ENCODE measurements at places on chromosomes 2 and 18.
A peak's percentile ranks its signal among the peaks of the same experiment; 100 is the strongest.

GRCh38 chr2:38502107-38502506 is 100.6 kb downstream of the HNRNPLL start:
- ATAC-seq: no peak

DNA sequence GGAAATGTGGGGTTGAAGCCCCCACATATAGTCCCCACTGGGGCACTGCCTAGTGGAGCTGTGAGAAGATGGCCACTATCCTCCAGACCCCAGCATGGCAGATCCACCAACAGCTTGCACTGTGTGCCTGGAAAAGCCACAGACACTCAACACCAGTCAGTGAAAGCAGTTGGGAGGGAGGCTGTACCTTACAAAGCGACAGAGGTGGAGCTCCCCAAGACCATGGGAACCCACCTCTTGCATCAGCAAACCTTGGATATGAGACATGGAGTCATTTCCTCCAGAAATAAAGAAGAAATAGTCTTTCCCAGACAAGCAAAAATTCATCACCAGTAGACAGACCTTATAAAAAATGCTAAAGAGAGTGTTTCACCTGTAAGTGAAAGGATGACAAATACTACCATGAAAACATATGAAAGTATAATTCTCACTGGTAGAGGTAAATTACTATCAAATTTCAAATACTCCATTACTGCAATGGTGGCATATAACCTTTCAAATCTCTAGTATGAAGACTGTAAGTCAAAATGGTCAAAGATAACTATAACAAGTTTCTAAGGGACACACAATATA is 152.6 kb upstream of the EPHA4 start:
- peak; percentile 58 for ATAC-seq

GRCh38 chr2:2834105-2834504 is 503.0 kb upstream of the MYT1L start:
- no peak for ATAC-seq

- no peak for ATAC-seq
Observed at GRCh38 chr2:141660232-141660631, 470.6 kb downstream of the LRP1B start.

DNA sequence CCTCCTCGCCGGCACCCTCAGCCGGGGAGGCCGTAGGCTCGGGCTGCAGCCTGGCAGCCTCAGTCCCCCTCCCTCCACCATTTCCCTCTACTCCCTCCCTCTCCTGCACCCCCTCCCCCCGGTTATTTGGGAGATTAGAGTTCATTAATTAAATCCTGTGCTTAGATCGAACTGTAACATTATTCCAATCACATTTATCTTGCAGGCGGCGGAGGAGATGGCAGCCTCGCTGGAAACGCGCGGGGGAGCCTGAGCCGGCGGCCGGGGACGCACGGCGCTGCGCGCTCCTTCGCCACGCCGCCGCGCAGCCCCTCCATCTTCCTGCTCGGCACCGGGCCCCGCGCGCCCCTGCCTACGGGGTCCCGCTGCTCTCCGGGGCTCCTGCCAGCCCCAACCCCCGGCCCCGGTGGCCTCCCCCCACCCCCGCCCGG is at the start of gene ST8SIA3:
TSS of gene ST8SIA3 (plus strand) at position 287 of the 431 bp plus-strand sequence. CDS start 290 bp downstream, outside the sequence.
- no peak for ATAC-seq

GRCh38 chr18:34483198-34483597 is 226.9 kb upstream of the DTNA start:
- no peak for ATAC-seq

DNA sequence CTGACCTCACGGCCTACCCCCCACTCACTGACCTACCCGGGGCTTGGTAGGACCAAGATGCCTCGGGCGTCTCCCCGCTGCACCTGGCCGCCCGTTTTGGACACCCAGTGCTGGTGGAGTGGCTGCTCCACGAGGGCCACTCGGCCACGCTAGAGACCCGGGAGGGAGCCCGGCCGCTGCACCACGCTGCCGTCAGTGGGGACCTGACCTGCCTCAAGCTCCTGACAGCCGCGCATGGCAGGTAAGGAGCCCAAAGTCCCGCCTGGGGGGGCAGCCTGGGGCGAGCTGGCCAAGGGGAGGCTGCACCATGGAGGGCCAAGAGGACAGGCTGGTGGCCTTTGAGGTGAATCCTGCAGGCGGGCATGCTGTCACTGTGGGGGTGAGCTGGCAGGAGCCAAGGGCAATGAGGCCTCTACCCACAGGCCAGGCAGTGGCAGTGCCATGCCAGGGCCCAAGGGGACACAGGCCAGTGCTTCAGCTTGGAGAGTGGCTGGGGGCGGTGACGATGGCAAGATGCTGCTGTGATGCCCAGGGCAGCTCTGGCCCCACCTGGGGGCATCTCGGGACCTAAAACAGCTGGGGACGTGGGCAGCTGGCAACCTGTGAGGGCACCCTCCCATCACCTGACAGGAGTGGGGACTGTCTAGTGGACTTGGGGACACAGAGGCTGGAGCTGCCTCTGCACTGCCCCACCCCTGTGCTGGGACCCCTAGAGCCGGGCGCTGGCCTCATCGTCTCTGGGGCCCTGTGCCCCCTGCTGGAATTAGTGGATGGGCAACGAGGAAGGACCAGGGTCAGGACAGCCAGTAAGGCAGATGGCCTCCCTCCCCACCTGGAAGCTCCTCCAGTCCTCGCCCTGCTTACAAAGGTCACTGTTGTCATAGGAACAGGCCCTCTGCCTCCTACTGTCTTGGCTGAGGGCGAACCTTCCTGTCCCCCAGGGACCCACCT is 2.0 kb downstream of the ESPNL start:
- ATAC-seq: no peak

- no peak for ATAC-seq
Observed at GRCh38 chr2:17637131-17637906, 96.8 kb downstream of the VSNL1 start.

DNA sequence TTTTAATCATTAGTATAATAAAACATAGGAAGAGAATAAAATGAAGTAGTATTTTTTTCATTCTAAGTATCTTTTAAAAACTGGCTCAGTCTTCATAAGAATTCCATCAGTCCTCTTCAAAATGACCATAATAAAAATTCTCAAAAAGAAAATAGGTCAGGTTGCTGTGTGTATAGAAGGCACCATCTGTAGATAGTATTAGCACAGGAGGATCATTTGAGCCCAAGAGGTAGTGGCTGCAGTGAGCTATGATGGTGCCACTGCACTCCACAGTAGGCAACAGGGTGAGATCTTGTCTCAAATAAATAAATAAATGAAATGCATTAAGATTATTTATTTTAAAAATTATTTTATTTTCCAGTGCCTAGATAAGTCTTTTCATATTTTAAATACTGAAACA is 475.8 kb downstream of the ZNF804A start:
- ATAC-seq: no peak

DNA sequence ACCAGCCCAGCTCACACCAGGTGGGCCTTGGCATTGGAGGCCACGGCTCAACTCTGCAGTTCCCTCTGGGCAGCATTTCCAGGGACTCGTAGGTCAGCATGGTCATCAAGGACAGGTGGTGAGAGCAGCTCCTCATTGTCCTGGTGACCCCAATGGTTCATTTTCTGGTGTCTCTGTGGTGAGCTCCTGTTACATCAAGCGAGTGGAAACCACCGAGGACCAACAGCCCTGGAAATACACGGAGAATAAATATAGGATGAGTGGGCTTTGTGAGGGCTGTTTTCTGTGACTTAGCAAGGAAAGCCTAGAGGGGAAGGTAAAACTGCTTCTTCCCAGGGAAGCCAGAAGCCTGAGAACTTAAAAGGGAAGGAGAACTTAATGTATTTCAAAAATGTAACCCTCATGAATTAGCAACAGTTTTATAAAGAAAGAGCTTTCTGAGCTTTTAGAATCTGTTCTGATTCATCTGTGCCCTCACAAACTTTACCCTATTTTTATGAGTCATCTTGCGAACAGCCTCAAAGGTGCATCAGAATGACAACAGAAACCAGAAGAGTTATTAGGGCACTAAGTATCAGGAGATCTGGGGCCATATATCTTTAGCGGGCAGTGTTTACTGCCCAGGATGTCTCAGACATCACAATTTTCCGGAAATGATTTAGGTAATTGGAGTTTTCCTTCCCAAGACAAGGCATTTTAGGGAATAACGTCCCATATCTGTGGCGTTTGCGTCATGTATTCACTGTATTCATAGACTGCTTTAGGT is 18.7 kb downstream of the C2orf92 start:
- ATAC-seq: peak; percentile 98

Data from activated T-helper 17 cell treated with anti-CD3 and anti-CD28 coated beads, Interleukin-2, amount 50 U/mL, for 72 hours (primary cell).